Nephron progenitor cell (in vitro differentiated cells): ENCODE measurements at places on chromosomes 2 and 18.

GRCh38 chr18:31774477-31774785, 13.8 kb upstream of the SLC25A52 start:
- no peak for DNase-seq

GRCh38 chr2:1607971-1608688, 136.2 kb downstream of the PXDN start:
- DNase-seq, result no peak

GRCh38 chr2:42127425-42128424, 41.4 kb upstream of the EML4 start:
- DNase-seq, result no peak

GRCh38 chr2:124985270-124985669, 960.2 kb downstream of the CNTNAP5 start:
- DNase-seq, result no peak

GRCh38 chr2:216666461-216667233, 28.7 kb downstream of the IGFBP5 start:
- DNase-seq, result peak; percentile 81

GRCh38 chr2:20812779-20813178, 10.1 kb downstream of the LDAH start:
- DNase-seq, result no peak

DNA sequence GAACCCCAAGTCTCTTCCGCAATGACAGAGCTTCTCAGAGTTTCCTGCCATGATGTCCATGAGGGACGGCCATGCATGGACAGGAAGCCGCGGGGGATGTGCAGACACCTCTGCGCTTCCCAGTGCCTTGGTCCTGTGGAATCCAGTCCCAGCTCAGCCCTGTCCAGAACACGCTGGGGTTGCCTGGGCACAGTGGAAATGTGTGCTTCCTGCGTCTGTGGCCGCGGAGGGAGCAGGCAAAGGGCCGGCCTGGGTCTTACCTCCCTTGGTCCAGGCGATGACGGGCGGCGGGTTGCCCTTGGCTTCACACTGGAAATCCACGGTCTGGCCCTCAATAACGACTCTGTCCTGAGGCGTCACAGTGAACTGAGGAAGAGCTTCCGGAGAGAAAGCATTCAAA, 79.6 kb downstream of the PXDN start:
- no peak for DNase-seq

- DNase-seq, result peak; percentile 32
These were observed 43.4 kb downstream of the ZNF516 start for GRCh38 chr18:76451396-76452331.

DNA sequence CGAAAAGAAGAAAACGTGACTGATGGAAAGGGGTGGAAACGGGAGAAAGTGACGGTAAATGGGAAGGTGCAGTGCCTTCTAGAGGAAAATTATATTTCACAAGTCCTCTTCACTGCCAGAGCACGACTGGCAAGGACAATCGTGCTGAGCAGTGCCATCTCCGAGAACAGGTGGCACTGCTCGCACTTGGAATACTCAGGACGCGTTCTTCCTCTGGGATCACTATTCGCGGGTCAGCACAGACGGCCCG, 364 bp downstream of the STAT1 start:
- DNase-seq, result no peak

DNA sequence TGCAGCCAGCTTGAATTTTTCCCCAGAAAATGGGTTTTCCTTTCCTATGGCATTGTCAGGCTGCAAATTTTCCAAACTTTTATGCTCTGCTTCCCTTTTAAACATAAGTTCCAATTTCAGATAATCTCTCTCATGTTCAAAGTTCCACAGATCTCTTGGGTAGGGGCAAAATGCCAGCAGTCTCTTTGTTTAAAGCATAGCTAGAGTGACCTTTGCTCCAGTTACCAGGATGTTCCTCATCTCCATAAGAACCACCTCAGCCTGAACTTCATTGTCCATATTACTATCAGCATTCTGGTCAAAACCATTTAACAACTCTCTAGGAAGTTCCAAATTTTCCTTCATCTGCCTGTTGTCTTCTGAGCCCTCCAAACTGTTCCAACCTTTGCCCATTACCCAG, 68.3 kb downstream of the SGPP2 start:
- no peak for DNase-seq

GRCh38 chr2:143334837-143335236, 205.6 kb downstream of the ARHGAP15 start:
- no peak for DNase-seq

GRCh38 chr2:28635191-28635611, 116.4 kb upstream of the PPP1CB start:
- no peak for DNase-seq

GRCh38 chr2:98926601-98927000, 9.4 kb downstream of the CRACDL start:
- DNase-seq, result no peak
